ENCODE measurements at places on chromosomes 3 and 15.

DNA sequence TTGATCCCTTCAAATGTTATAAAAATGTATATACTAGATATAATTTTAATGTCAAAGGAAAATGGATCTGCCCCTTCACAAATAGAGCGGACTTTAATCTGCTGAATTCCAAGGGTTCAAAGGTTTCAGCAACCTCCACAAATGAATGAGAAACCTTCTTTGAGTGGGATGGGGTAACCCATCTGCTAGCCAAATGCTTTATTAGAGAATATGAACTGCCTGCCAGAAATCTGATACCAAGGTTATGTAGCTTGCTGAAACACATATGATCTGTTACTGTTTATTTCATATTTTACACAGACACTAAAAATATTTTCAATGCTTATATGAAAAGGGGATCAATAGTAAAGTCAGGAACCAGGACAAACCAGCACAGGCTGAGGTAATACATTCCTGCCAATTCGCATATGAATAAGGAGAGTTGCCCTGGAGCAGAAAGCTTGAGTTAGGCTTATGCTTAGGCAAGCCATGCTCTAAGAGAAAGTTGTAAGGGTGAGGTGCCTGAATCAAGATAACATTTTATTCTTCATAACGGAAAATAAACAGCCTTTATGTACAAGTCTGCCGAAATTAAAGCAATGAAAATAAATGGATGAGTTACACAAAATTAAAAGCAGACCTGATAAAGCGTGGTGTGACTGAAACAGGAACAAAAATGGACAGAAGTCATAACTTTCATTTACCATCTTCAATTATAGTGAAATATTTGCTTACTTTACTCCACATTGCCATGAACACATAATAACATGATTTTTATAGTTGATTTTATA is 26.5 kb downstream of the PLOD2 start:
- no peak for DNase-seq
- H3K27me3 ChIP-seq = no peaks in the 10 kb centered on the region
- no peak overlapping the region for H3K27ac ChIP-seq
- H3K4me1 ChIP-seq = no peaks in the 10 kb centered on the region

DNA sequence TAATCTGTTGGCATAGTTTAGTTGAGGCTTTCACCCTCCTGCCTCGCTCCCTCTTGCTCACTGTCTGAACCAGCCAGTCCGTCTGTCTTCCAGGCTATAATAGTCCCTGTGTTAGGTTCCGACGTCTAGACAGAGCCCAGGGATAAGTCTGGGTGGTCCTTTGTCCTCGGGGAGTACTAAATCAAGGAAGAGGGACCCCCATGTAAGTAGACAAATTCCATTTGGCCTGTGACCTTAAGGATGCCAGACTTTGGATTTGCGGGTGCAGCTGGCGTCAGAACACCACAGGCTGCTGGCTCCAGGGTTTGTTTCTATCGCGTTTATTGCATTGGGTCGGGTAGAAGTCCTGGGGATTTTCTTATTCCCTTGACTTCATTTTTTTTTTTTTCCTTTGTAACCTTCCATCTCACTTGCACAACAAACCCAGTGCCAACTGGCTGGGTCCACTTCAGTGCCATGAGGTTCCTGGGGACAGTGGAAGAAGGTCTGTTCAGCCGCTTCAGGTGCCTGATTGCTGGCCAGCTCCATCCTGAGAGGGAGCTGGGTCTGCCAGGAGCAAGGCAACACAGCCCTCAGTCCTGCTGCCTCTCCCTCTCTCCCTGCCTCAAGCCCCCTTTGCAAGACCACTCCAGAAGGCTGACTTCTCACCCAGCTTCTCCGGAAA is 95.4 kb upstream of the KLHL25 start:
- H3K4me3 ChIP-seq = no peak overlapping the region
- H3K27ac ChIP-seq = no peak overlapping the region
- no peaks in the 10 kb centered on the region for H3K27me3 ChIP-seq
- no peaks in the 10 kb centered on the region for H3K4me1 ChIP-seq
- DNase-seq = no peak

GRCh38 chr3:155912579-155913190 is 42.2 kb downstream of the GMPS start:
- DNase-seq = no peak
- peaks cover 11% of the 10 kb centered on the region for H3K4me1 ChIP-seq
- no peaks in the 10 kb centered on the region for H3K27me3 ChIP-seq
- H3K27ac ChIP-seq = peak overlapping the region; percentile 34
- no peak overlapping the region for H3K4me3 ChIP-seq

DNA sequence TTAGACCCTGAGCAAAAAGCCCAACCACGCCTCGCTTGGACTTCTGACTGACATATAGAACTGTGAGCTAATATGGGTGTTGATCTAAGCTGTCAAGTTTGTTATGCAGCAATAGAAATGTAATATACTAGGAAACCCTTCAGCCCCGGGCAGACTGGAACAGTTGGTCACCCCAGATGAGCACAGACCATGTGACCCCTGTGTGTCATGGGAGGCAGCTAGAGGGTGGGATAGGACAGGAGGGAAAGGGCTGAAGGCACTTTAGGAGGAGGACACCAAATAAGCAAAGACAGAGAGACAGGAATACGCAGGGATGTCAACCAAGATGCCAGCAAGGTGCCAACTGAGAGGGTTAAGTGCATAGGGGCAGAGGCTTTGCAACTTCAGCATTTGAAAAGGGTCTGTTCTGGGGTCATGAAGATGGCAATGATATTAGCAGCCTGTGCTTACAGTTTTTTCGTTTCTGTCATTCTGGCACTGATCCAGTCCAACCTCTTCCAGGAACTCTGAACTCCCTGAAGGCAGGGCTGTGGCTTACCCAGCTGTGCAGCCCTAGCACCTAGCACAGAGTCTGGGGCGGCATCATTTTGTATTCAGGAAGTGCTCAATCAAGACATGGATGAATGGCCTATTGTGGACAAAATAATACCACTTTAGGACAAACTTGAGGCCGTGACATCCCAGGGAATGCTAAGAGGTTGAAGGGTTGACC is 51.4 kb downstream of the HES1 start:
- H3K36me3 ChIP-seq = no peaks in the 10 kb centered on the region
- H3K4me3 ChIP-seq = no peak overlapping the region
- no peak overlapping the region for H3K27ac ChIP-seq
- no peaks in the 10 kb centered on the region for H3K27me3 ChIP-seq
- no peak for DNase-seq

GRCh38 chr3:173617490-173617889 is 219.9 kb downstream of the NLGN1 start:
- peaks cover 33% of the 10 kb centered on the region for H3K4me1 ChIP-seq
- peak; percentile 88 for DNase-seq
- no peaks in the 10 kb centered on the region for H3K27me3 ChIP-seq

- H3K4me1 ChIP-seq = no peaks in the 10 kb centered on the region
- DNase-seq = no peak
Measured at GRCh38 chr15:100275641-100276040, 66.1 kb downstream of the ADAMTS17 start.

- peak overlapping the region; percentile 77 for H3K27ac ChIP-seq
- H3K4me3 ChIP-seq = peak overlapping the region; percentile 11
- peaks cover 26% of the 10 kb centered on the region for H3K27me3 ChIP-seq
- H3K36me3 ChIP-seq = no peaks in the 10 kb centered on the region
- H3K4me1 ChIP-seq = peaks cover 32% of the 10 kb centered on the region
- no peak for DNase-seq
Measured at GRCh38 chr15:89400116-89400781, 65.6 kb upstream of the POLG start.

- H3K27me3 ChIP-seq = no peaks in the 10 kb centered on the region
- peaks cover 92% of the 10 kb centered on the region for H3K36me3 ChIP-seq
- DNase-seq = no peak
- no peak overlapping the region for H3K27ac ChIP-seq
- H3K4me1 ChIP-seq = peaks cover 18% of the 10 kb centered on the region
- H3K4me3 ChIP-seq = no peak overlapping the region
Measured at GRCh38 chr3:9387322-9387655, 10.1 kb upstream of the SETD5 start.

- no peaks in the 10 kb centered on the region for H3K27me3 ChIP-seq
- H3K4me3 ChIP-seq = no peak overlapping the region
- DNase-seq = no peak
- no peak overlapping the region for H3K27ac ChIP-seq
- peaks cover 34% of the 10 kb centered on the region for H3K36me3 ChIP-seq
Measured at GRCh38 chr3:127011270-127011992, 28.5 kb downstream of the PLXNA1 start.

GRCh38 chr3:101513419-101513986 is 491 bp upstream of the SENP7 start:
- H3K4me1 ChIP-seq = peaks cover 22% of the 10 kb centered on the region
- no peak for DNase-seq
- no peaks in the 10 kb centered on the region for H3K36me3 ChIP-seq
- peak overlapping the region; percentile 76 for H3K4me3 ChIP-seq
- peak overlapping the region; percentile 94 for H3K27ac ChIP-seq
- H3K27me3 ChIP-seq = peaks cover 7% of the 10 kb centered on the region

DNA sequence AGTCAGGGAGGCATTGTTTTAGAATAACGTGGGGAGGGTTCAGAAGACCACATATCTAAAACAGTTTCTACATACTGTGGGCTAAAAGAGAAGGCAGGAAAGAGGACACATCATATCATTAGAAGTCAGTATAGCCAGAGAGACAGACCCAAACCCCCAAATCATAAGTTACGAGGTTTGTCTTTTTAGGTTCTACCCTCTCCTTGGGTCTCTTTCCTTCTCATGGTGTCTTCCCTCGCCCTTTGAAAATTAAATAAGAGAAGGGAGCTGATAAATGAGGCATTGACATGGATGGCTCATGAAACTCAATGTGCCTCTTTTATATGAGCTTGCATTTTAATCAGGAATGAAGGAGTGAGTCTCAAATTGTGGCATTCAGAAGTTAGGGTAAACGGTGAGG is 3.4 kb downstream of the UPK1B start:
- DNase-seq = no peak
- no peaks in the 10 kb centered on the region for H3K36me3 ChIP-seq
- no peaks in the 10 kb centered on the region for H3K4me1 ChIP-seq
- no peak overlapping the region for H3K4me3 ChIP-seq
- H3K27ac ChIP-seq = no peak overlapping the region

DNA sequence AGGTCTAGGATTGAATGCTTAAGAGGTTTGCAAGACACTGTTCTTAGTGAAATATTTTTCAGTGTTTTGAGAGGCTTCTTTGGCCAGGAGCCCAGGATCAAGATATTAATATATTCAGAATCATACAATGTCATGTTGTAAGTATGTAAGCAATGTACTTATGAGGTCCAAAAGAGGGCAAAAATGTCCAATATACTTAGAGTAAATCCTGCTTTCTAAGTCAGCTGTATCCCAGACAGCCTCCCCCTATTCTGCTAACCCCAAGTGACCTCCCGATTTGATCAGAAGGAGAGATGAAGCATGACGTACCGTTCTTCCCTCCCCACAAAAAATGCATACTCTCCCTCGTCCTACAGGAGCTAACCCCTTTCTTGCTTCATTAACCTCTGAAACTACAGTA is 70.9 kb downstream of the CHAC1 start:
- H3K4me1 ChIP-seq = peaks cover 26% of the 10 kb centered on the region
- no peaks in the 10 kb centered on the region for H3K27me3 ChIP-seq
- H3K27ac ChIP-seq = peak overlapping the region; percentile 73
- DNase-seq = no peak

DNA sequence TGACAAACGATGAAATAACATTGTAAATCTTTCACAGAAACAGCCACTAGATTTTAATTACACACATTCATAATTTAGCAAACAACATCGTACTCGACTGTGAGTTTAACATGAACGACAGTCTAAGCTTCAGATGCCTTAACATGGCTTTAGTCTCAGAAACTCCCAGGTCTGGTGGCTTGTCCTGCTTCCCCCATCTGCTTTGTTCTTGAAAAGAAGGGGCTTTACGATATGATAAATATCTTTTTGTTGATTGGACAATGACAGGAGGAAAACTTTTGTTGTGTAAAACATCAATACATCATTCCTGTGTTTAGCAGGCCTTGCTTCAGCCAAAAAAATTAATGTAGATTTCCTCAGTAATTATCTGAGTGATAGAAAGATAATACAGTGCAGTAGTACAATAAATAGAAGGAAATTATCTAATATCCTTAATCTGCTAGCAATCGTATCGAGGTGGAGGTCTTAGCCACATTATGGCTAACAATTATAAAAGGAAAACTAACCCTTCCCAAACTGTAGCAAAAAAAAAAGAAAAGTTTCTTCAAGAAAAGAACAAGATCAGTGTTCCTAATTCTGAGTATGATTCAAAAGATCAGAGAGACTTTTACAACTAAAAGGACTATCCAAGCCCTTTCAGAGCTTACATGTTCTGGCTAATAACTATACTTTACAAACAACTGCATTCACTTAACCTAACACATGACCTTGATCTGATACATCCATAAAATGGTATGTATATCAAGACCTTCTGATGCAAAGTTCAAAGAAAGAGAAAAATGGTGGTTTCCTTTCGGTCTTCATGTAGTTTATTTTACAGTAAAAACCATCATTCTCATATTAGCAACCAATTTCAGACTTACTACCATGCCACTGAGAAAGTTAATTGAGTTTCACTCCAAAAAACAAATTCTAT is 535.7 kb downstream of the FOXP1 start:
- H3K27ac ChIP-seq = peak overlapping the region; percentile 99
- no peak for DNase-seq
- H3K4me1 ChIP-seq = no peaks in the 10 kb centered on the region
- H3K4me3 ChIP-seq = no peak overlapping the region
- H3K36me3 ChIP-seq = peaks cover 57% of the 10 kb centered on the region

DNA sequence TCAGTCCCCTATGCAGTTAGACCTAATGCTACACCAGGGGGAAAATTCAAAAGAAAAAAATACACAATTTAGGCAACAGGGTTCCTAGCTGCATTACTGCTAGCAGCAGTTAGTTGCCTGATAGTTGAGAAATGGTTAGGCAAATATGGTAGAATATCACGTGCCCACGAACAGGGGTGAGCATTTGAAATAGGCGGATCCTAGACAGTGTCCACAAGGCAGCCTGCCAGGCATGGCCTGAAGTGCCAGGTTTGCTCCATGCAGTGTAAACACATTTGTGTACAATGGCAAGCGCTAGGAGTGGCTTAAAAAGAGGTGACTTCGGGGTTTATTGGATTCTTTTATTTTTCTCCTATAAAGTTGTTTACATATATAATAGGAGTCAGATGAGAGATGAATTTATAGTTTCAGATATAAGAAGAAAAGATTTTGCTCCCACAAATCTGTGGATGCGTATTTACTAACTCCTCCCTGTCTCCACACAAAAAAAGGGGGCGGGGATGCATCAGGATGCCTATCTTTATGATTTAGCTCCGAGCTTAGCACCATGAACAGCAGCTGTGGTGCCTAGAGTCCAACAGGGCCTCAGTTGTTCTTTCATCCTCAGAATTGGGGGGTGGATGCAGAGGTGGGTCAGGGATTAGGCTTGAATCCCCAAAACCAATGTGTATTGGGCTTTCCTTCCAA is 3.9 kb upstream of the TGM4 start:
- no peaks in the 10 kb centered on the region for H3K36me3 ChIP-seq
- H3K27me3 ChIP-seq = no peaks in the 10 kb centered on the region
- H3K27ac ChIP-seq = no peak overlapping the region
- no peaks in the 10 kb centered on the region for H3K4me1 ChIP-seq

DNA sequence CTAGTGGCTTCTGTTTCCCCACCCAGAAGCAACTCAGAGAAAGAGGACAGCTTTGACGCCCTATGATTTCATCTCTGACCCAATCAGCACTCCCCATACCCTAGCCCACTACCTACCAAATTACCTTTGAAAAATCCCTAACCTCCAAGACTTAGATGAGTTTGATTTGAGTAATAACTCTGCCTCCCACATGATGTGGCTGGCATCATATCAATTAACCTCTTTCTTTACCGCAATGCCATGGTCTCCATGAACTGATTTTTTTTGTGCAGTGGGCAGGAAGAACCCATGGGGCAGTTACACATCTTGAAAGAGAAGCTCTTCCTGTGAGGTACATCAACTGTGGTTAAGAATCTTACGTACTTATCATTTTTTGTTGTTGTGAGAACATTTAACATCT is 25.5 kb upstream of the APOD start:
- peaks cover 8% of the 10 kb centered on the region for H3K4me1 ChIP-seq
- no peak overlapping the region for H3K27ac ChIP-seq
- DNase-seq = no peak
- no peaks in the 10 kb centered on the region for H3K27me3 ChIP-seq
